Stimulated activated CD4-positive, alpha-beta T cell treated with anti-CD3 and anti-CD28 coated beads, Interleukin-15, amount 100 ng/mL, for 1 hour (primary cell): ENCODE measurements at places on chromosomes 2 and 18.

DNA sequence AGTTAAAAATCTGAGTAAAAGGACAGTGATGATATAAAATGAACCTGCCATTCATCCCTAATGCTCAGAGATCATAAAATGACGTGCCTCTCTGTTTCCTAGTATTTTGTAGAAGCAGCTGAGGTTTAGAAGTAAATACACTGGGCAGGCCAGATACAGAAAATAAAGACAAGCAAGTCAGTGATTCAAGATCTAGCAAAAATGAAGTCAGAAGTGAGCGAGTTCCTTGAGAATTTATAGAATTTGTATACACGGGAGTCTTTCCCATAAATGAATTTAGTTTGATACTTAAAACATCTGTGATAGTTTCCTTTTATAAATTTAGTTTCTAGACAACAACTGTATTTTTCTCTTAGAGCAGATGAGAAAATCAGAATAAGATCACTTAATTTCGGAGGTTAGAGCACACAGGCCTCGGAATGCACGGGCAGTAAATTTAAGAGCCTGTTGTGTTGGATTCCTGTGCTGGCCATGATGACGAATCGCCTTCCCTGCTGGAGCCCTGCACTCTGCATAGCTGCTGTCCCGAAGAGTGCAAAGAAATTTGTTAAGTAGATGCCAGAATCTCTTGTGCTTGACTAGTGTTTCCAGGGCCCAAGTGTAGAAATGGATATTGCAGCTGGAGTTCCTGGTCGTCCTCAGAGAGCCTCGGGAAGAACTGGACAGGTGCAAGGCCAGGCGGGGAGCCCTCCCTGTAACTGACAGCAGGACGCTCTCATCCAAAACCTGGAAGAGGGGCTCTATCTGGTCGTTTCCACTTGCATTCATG, 83.7 kb upstream of the RBM44 start:
- no peak for DNase-seq

DNA sequence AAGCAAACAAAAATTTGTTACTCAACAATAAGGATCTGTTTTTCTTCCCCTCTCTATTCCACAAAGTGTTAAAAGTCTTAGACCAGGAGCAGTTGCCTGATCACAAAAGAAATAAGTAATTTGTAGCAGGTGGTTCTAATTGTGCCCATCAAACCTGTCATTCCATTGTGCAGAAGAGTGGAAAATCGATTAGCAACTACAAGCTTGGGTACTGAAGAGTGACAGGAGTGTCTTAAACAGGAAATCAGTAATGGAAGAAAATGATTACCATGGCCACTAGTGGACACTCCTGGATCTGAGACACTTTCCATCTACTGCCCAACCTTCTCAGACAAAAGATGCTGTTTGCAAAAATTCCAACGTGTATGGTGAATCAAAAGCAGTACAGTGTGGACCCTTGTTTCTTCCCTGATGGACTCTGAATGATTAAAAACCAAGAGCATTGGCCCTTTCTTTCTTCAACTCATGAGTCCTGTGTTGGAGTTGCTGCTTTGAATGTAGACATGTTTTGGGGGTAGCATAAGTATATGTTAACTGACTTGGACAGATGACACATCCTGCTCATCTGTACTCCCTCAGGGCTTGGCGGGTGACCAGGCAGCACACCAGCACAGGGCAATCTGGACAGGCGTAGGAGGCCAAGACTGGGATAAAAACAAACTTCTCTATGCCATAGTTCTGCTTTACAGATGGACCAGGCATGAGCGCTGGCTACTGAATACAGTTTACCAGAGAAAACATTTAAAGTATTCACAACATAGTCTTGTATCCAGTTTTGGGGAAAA, 51.9 kb downstream of the PLA2R1 start:
- DNase-seq, result no peak

DNA sequence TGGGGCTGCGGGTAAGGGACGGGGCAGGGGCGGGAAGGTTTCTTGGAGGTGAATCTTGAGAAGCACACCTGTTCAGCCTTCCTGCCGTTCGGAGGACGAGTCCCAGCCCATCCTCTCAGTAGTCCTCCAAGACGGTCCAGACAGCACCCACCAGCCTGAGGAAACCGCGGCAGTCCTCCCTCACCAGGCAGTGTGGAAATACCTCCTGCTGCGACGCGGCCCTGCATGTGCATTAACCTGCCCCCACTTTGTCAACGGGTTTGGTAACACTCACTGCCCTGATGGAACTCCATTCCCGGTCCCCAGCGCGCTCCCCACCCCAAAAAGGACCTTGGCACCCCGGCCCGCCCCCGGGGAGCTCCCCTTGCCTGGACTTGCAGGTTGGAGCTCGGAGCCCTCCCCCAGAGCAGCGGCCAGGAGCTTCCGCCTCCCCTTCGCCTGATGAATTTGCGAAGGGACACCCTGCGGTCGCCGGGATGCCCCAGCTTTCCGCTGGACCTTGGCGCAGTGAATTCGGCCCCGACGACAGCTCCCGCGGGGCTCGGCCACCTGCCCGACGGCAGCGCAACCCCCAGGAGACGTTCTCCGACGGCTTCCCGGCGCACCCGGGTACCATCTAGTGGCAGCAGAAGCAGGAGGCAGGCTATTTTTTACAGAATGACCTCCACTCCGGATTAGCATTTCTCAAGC, 31.5 kb downstream of the ACVR1C start:
- peak; percentile 20 for DNase-seq

GRCh38 chr2:126835831-126836230, 62.9 kb upstream of the TEX51 start:
- DNase-seq, result no peak

DNA sequence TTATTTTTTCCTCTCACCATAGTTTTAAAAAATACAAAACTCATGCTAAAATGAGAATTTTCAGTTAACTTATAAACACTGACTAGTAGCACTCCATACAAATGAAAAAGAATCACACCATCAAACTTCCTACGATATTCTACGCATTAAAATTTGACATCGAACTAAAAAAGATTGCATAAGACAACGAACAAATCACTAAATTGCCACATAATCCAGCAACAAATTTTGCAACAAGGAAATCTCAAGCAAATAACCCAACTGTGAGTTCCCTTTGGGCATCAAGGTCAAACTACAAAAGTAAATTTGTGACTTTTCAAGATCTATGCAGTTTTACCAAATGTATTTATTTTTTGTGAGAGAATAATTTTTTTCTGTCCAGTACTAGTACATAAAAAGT, 1.5 kb downstream of the MAP3K2 start:
- no peak for DNase-seq

DNA sequence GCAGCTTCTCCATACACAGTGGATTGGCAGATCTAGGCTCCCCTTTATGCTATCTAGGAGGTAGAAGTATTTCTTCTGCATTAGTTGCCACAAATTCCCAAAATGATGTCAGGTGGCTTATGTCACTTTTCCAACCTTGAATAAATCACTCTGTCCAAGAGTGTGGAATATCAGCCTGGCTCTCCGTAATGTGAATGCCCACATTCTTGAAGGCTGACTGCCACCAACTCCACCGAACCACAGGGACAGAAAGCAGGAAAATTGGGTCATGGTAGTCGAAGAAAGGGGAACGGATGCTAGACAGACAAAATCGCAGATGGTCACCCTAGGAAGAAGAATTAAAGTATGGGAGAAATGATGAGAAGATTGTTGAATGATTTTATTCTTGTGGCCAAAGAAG, 624.9 kb upstream of the CDH2 start:
- no peak for DNase-seq

GRCh38 chr2:189393440-189394111, 47.7 kb upstream of the WDR75 start:
- no peak for DNase-seq

- no peak for DNase-seq
These were observed 76.2 kb upstream of the STK39 start for GRCh38 chr2:168323529-168324021.

DNA sequence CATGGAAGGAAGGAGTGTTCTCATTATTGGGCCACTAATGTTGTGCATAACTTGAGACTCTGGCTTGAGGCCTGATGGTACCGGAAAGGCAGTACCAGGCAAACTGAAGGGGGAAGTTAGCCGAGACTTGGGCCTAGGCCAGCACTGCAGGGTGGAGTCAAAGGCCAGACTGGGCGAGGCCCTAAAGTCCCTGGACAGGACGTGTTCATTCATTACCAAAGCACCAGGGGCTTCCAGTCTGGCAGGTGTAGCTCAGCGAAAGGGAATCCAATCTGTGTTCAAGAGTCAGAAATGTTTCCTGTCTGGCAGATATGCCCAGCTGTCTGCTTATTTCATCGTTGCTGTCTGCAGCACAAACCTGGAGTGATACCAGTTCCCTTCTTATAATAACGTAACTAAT, 4.7 kb upstream of the ITSN2 start:
- no peak for DNase-seq

- DNase-seq, result no peak
These were observed 178.1 kb downstream of the TWIST2 start for GRCh38 chr2:239025951-239026461.

- no peak for DNase-seq
These were observed 8.7 kb downstream of the GLS start for GRCh38 chr2:190889175-190889943.

DNA sequence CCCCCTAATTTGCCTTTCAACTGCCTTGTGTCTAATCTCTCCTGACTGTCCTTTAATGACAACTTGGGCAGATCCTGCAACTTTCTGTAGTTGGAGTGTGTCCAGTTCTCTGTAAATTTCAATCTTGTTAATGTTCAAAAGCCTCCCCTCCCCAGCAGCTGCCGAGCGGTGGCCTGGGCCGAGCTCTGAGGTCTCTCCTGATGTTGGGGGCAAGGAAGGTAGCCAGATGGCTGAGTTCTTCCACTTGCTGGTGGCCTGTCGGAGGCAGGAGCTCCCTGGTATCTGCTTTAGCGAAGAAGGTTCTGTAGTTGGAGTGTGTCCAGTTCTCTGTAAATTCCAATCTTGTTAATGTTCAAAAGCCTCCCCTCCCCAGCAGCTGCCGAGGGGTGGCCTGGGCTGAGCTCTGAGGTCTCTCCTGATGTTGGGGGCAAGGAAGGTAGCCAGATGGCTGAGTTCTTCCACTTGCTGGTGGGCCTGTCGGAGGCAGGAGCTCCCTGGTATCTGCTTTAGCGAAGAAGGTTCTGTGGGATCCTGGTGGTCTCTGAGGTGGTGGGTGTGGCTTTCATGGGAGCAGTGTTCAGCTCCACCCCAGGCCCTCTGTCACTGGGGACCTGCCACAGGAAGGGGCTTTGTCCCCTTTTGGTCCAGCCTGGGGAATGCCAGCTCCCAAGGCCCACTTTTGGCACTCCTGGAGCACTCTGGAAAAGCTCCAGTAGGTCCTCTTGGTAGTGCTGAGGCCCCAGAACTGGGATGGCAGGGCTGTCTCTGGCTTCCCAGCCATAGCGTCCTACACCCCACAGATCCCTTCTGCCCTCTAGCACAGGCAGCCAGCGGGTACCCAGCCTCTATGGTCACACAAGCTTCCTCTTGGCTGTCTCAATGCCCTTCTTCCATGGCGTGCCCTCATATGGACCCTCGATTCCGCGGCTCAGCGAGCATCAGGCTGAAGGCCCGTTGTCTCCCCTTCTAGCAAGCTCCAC, 211.9 kb downstream of the ALPK2 start:
- DNase-seq, result no peak

- no peak for DNase-seq
These were observed 65.3 kb downstream of the MEMO1 start for GRCh38 chr2:31945572-31945935.

DNA sequence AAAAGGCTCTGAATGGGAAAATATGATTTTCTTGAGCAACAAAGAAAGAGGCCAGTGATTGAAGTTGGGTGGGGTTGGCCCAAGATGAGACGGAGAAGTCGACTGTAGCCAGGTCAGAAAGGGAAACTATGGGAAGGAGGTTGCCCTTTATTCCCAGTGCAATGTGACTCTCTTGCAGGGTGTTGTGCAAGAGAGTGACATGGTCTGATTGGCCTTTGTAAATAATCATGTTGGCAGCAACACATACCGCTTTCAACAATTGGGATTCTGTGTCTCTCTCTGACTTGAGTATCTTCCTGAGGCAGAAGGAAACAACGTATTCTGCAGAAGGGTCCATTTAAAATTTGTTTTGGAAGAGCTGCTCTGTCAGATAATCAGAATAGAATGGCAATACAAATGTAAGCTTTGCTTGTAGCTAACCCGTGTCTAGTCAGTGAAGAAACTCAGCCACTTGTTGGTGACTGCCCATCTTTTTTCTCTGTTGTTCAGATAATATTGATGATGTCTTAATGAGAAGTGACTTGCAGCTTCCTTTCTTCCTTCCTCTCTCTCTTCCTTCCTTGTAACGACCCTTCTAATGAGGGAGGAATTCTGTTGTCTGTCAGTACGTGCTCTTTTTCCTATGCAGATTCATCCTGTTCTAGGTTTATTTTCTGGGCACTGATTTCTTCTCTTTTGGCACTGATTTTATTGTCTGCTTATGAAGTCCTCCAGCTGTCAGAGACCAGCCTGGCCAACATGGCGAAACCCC, 311.0 kb upstream of the FAM98A start:
- DNase-seq, result no peak

DNA sequence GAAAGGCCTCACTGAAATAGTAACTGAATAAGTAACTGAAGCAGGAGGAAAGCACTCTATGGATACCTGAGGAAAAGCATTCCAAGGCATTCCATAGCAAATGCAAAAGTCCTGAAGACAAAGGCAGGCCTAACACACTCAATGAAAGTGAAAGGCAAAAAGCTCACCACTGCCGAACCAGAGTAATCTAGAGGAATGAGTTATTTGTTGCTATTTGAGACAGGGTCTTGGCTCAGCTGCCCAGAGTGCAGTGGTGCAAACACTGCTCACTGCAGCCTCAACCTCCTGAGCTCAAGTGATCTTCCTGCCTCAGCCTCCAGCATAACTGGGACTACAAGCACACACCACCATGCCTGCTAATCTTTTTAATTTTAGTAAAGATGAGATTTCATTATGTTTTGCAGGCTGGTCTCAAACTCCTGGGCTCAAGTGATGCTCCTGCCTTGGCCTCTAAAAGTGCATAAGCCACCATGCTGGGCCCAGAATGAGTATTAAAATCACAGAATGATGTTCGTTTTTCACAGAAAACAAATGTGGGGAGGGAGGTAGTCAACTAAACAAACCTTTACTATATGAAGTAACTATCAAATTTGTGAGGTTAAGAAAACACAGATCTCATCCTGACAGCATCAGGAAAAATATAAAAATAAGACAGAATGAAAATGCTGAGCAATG, 17.9 kb downstream of the PIAS2 start:
- DNase-seq, result no peak

GRCh38 chr2:188601391-188601790, 309.7 kb downstream of the GULP1 start:
- DNase-seq, result no peak
